Iris pigment epithelial cell (primary cell): ENCODE measurements at places on chromosomes 7 and 10.

- DNase-seq: peak; percentile 48
These were observed 265.9 kb upstream of the ZMIZ1 start for GRCh38 chr10:78802866-78803265.

GRCh38 chr7:2639181-2639681 is 7.4 kb downstream of the TTYH3 start:
- no peak for DNase-seq

DNA sequence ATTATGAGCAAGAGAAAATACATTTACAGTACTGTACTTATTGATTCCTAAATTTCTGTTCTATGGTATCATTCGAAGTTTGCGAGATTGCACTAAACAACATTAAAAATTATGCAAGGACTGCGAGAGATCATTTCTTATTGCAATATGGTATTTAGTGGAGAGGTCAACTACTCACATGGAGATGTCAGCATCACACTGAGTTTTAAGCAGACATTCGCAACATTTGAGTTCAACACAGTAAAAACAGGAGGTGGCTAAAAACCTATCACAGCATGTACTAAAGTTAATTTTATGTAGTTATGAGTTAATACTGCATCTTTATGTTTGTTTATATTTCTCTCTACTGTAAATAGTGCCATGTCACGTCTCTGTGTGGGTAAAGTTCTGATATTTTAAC is 53.5 kb downstream of the JMJD1C start:
- DNase-seq: no peak

DNA sequence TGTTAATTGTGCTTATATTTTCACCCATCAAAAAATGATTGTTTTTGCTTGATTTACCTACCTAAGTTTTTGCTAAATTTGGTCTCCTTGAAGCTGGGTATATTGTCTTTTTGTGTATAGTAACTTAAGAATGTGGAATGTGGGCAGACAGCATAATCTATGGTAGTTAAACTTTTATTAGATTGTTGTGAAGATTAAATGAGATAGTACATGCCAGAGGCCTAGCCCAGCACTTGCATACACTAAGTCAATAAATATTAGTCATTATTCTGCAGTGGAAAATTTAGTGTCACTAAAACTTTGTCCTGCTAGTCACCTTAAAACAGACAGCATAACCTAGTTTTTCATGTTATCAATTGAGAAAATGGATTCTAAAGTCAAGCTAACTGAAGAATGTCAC is 19.3 kb upstream of the RPA3 start:
- DNase-seq: no peak

- DNase-seq: no peak
These were observed 115.6 kb downstream of the FANK1 start for GRCh38 chr10:126011995-126012394.

- DNase-seq: peak; percentile 43
These were observed 137.6 kb upstream of the CDK6 start for GRCh38 chr7:92973974-92974373.

GRCh38 chr7:13067036-13067435 is 379.6 kb downstream of the ARL4A start:
- no peak for DNase-seq

- peak; percentile 74 for DNase-seq
These were observed 648.3 kb downstream of the TNS3 start for GRCh38 chr7:46933596-46933995.

DNA sequence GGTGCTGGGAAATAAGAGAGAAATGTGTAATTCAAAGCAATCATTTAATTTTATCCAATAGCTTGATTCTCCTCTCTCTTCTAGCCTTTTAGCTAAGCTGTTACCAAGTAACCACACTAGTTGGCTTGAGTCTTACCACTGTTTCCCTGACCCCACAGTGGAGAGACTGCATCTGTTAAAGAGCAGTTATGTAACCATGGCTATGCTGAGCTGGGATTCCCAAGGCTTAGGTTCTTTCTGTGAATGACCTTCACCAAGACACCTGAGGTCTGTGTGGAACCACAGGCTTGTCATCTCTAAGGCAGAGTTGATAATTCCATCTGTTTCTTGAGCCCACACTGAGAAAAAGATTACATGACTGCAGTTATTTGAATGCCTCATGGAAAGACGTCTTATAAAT is 47.7 kb upstream of the ATRNL1 start:
- DNase-seq: peak; percentile 11

GRCh38 chr10:118624747-118625146 is 29.3 kb upstream of the PRLHR start:
- no peak for DNase-seq

GRCh38 chr10:126704649-126705048 is 34.2 kb upstream of the C10orf90 start:
- DNase-seq: no peak

DNA sequence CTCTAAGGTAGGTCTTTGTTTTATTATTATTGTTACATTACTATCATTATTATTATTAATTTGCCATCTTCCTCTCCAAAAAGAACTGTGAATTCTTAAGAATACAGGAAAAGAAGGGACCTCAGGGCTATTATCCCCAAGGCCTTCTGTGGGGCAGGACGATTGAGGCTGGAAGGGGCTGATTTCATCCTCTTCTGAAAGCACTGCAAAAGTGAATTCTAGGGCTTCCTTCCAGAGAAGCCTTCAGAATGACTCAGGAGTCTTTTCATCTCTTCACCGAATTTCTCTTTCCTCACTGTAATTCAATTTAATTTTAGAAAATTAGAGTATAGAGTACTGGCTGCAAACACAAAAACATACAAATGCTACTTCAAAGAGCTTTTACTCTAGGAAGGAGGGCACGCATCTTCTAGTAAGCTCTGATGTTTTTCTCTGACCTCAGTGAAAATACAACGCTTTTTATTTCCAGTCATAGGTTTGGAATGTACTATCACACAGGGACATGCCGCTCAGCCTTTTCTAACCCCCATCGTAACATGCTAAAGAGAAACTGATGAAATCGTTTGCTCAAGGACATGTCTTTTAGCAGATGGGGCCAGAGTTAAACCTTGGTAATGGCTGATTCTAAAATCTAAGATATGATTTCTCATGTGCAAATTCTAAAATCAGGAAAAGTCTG is 280.2 kb upstream of the PITRM1 start:
- DNase-seq: peak; percentile 95

GRCh38 chr10:97515271-97515978 is 16.7 kb downstream of the UBTD1 start:
- DNase-seq: no peak

DNA sequence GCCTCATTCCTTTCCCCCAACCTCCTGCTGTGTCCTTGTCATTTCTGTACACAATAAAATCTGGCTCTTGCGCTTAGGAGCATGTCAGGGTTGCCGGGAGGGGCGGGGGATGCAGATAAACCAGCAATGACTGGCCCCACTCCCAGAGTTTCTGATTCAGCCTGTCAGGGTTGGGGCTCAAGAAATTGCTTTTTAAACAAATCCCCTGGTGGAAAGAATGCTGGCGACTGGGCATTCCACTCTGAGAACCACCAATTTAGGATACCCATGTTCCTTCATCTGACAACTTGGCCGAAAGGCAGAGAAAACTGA is 376.4 kb downstream of the TCERG1L start:
- DNase-seq: no peak

GRCh38 chr7:157461573-157462418 is 125.0 kb downstream of the DNAJB6 start:
- no peak for DNase-seq

DNA sequence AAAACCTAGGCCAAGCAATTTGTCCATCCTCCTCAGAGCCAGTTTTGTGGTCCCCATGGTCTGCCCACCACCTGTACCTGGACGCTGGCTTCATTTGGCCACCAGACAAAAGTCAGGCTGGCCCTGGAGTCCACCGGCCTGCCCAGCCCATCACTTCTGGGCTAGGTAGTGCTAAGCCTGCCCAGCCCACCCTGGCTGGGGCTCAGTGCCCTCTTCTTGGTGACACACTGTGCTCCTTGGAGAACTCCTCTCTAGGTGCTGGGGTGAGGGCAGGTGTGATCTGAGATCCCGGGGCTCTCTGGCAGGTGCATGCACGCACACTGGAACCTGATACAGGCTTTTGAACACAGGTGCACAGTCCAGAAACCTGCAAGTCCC is 1.1 kb downstream of the AIFM2 start:
- DNase-seq: no peak

DNA sequence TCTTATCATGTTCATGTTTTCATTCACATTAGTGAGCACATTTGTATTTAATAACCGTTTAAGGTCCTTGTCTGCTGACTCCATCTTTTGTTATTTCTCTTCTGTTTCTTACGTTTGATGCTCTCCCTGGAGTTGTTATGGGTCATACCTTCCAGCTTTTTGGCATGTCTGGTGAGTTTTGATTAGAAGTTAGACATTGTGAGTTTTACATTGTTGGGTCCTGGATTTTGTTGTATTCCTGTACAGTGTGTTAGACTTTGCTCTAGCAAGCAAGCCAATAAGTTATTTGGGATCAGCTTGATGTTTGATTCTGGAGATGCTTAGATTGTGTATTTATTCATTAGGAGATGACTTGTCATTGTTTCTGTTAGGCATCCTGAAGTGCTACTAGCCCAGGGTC is 16.9 kb downstream of the OLAH start:
- DNase-seq: no peak

DNA sequence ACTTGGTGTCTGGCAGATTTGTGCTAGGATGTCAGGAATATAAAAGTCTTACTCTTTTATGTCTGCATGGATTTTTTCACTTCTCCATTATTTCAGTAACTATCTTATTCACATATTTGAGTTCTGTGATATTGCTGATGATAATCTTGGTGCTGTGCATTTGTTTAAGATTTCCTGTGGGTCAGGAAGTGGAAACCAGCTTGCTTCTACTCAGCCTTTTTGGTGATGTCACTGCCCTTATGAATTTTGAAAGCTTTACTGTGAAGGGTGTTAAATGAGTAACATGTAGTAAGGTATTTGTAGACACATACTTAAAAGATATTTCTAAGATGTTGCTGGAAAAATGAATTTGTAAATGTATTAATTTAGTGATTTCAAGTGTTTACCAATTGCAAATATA is 69.5 kb upstream of the VOPP1 start:
- DNase-seq: peak; percentile 6

DNA sequence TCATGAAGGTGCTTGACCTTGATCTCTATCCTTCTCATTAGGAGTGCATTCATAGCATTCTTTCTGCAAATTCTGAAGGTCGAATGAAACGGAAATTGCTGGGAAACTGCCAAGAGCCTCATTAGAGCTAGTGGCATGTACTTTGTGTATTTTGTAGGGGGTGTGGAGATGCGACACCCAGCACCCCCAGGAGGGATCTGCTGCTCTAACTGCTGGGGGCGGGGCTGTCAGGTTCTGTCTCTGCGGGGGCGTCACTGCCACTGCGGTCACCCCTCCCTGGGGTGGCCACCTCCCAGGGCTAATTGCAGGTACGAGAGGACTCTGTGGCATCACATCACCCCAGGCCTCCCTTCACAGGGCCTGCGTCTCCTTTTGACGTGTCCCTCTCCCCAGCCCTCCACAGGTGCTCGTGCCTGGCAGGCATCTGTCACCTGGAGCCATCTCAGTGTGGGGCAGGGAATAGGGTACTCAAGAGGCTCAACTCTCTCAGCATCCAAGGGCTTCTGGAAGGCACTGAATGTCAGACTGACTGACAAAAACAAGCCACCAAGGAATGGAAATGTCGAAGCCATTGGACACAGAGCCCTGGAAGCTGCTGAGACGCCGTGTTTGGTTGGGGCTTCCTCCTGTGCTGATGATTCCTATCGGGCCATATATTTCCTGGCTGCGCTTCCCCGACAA is 151.1 kb downstream of the ACTR3B start:
- no peak for DNase-seq

GRCh38 chr10:44393051-44393630 is 8.2 kb upstream of the CXCL12 start:
- DNase-seq: no peak

GRCh38 chr7:44470135-44470479 is 20.4 kb downstream of the NUDCD3 start:
- peak; percentile 79 for DNase-seq

DNA sequence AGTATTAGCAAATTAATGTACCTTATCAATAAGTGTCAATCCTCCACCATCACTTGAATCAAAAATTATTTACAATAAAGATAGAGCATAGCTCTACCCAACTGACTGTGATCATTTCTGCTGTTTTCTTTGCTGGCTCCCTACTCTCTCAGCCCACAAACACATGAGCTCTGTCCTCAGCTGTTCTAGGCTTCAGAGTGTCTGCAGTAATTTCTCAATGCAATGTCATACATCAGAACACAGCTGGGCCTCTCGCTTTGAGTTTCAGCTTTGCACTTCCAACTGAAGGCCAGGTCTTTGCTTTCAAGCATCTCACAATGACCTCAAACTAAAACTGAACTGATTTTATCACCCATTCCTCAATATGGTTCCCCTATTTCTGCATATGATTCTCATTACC is 55.7 kb downstream of the RNF133 start:
- no peak for DNase-seq

DNA sequence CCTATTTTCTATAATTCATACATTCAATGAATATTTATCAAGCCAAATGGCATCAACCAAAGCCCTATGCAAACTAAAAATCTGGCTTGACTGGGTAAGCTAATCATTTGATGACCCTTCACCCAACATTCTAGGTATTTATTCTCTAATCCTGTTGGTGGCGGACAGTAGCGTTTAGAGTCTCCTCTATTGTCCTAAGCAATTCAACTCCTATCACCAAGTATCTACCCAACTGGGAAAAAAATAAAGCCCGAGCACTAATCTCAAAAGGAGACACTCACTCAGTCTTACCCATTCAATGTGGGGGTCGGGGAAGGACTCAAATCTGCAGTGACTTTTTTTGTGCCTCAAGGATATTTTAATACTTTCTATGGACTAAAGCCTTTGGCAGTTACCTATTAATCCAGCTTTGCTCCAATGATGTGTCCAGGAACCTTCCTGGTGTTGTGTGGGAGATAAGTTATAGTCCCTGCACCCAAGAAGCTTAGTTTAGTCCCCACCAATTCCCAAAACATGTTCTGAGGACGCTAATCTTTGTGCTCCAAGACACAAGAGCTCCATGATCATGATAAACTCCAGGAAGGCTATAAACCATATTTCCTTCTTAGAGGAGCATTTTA is 30.6 kb downstream of the DNMBP start:
- DNase-seq: no peak

GRCh38 chr10:11448190-11448544 is 163.3 kb downstream of the USP6NL start:
- DNase-seq: no peak

- no peak for DNase-seq
These were observed 159.0 kb downstream of the SFMBT2 start for GRCh38 chr10:7251696-7252465.

GRCh38 chr7:140316165-140316661 is 82.1 kb downstream of the SLC37A3 start:
- peak; percentile 79 for DNase-seq

DNA sequence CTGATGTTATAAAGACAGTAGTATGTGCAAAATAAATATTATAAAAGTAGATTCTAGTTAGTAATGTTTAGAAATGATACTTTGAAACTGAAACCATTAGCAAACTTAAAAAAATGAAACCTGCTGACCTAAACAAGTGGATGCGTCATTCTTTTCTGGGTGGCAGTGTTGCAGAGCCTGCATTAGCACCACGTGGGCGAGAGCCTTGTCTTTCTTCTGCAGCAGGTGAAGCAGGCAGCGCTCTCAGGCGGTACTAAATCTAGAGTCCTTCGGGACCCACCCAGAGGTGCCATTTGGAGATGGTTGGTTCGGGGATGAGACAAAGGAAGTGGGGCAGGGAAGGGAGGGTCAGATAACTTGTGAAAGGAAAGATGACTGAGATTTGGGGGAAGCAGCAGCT is 759.1 kb upstream of the IGFBP3 start:
- DNase-seq: peak; percentile 23
